Mesothelial cell of epicardium (in vitro differentiated cells): ENCODE measurements at places on chromosomes 1 and 21.

DNA sequence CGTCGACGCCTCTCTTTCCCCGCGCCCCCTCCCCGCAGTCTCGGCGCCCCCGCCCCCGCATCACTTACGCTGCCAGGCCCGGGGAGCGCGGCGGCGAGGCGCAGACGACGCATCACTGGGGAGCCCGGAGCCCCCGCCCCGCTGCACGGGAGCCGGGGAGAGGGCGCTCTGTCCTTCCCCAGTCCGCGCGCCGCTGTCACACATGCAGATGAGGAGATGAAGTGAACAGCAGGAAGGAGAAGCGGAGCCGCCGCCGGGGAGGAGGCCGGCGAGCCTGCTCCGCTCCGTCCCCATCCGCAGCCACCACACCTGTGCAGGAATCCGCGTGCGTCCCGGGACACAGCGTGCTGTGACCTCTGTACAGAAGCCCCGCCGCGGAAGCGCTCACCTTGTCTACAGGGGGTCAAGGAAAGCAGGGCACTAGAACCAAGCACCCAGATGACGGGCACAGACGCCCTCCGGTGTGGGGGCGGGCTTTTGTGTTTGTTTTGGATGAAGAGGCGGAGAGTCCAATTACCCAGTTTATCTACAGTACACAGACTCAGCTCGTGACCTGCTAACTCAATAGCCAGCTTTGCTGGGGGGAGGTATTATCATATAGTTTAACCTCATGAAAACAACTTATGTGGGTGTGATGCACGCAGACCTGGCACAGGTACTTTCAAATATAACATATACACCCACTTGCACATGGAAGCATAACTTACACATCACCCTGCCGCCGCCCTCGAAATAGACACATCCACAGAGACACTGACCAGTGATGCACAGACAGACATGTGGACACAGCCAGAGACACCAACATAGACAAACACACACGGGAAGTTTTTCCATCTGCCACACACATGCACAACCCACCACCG is 12.4 kb downstream of the KLHDC8A start:
- peak; percentile 36 for DNase-seq

GRCh38 chr1:67629370-67630075 is 55.5 kb upstream of the GADD45A start:
- no peak for DNase-seq

DNA sequence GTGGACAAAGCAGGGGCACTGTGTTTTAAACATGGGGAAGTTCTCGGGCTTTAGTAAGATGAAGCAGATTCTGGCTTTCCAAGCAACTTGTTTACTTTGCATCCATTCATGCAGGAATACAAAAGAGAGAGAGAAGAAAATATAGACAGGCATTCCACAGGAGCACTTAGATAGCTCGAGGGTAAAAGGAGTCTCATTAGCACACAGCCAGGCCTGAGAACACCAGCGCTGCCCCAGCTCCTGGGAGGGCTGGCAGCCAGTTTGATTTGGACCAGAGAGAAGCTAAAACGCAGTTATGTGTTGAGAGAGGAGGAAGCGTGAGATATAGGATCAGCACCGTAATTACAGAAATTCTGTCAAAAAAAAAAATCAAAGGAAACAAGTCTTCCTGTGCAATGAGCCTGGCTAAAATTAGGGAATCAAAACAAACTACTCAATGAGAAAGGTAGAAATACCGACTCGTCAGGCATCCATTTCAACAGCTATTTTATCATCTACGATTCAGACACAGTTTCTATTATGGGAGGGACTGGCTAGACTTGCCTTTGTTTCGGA is 68.2 kb downstream of the CLSTN1 start:
- no peak for DNase-seq

DNA sequence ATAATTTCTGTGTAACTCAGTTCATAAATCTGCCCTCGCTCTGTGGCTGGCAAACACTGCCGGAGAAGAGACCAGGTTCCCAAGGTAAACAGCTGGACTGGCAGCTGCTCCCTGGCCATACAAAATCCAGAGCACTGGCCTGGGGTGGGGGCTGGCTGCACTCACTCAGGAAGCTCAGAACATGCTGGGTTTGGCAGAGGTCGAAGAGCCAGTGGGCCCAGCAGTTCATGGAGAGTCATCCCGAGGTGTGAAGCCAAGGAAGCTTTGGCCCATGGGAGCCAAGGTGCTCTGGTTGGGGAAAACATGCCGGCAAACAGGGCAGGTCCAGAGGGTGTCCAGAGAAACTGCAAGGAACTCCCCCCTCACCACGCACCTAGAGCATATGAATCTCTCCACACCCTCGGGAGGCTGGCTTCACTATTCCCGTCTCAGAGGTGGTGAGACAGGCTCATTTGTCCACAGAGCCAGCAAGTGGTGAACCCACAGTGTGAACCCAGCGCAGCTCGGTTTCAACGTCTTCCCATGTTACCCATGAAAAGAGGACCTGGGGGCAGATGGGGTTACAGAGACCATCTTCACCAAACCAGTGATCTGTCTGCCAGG is 102.4 kb downstream of the DMRTB1 start:
- no peak for DNase-seq

GRCh38 chr1:150187560-150187931 is 37.8 kb downstream of the PLEKHO1 start:
- no peak for DNase-seq

DNA sequence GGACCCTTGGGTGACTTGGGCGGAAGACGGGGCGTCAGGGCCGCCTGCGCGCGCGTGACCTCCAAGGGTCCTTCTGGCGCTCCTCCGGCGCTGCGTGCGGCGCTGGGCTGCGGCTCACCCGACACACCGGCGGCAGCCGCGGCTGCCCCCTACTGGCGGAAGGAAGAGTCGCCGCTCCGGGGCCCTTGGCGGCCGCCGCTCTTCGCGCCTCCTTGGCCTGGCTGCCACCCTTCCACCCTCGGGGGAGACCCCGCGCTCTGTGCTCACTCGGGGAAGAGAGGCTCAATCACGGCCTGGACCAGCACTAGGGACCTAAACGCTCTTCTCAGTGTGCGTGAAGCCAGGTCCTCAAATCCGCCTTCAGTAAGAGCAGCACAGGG is 89.7 kb downstream of the DMRTA2 start:
- peak; percentile 34 for DNase-seq

GRCh38 chr1:25173809-25174340 is 58.4 kb downstream of the SYF2 start:
- DNase-seq, result no peak

DNA sequence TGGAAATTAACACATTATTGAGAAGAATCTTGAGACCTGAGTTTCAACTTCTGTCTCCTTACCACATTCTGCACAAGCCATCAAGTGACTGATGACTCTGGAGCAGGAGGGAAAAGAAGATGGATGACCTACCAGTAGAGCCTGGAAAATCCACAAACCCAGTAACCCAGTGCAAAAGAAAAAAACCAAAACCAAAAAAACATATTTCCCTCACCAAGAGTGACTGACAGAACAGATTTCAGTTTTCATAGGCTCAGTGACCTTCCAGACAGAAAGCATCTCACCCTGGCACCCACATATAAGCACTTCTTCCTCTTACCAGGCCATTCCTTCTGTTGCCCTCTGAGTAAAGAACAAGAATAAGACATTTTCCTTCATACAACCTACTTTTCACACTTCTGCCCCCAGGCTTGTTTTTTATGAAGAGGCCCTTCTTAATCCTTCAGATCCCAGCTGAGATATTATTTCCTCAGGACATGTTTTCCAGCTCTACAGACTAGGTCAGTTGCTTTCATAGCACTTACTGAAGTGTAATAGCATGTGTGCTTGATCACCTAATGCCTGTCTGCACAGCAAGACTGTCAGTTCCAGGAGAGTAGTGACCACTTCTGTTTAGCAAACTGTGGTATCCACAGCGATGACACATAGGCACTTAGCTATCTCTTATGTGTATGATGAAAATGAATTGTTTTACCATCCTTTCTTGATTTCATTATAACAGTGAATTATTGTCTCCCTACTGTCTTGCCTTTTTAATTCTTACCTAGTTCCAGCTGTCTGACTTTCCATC is 4.0 kb downstream of the TSACC start:
- no peak for DNase-seq

- no peak for DNase-seq
These were observed 9.3 kb downstream of the PLA2G2A start for GRCh38 chr1:19969898-19970660.

DNA sequence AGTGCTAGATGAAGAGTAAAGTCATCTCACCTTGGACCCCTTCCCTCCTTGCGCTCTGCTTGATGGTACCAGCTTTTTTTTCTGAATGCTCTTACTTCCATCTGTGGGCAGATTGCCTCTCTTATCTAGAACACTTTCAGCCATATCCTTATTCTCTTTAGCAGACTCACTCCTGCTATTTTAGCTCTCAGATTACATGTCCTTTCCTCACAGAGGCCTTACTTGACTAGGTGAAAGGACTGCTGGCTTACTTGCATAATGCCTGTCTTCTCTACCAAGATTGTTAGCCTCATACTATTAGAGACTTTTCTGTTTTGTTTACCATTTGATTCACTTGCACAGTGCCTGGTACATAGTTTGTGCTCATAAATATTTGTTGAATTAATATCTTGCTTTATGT is 9.3 kb downstream of the IFI44 start:
- DNase-seq, result no peak

DNA sequence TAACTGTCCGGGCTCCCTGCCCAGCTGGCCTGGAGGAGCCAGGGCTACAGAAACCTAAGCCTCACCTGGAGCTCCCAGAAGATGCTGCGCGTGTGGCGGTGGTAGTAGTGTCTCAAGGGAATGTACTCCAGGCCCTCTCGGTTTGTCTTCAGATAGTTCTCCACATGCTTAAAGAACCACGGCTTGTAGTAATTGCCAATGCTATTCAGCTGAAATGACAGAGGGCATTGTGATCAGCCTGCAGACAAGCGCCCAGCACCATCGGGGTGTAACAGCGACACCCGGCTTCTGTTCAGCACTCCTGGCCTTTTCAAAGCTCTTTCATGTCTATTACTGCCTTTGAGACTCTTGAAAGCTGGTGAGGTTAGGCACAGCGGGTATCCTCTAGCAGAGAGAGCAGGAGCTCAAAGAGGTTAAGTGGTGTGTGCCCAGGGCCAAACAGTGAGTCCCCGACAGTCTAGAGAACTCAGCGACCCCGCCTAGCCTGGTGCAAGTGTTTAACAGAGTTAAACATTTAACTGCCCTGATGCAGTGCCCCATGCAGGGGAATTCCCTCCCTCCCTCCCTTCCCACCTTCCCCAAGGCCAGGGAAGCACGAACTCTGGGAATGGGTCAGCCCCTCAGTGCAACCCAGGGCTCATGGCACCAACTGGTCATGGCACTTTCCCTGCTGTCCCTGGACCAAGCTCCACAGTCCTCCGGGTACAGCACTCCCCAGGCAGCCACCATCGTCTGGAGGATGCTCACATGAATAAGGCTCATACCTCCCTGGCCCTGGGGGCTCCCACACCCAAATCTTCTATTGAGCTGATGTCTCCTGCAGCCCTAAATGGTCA is 21.5 kb downstream of the DHCR24 start:
- DNase-seq, result no peak

DNA sequence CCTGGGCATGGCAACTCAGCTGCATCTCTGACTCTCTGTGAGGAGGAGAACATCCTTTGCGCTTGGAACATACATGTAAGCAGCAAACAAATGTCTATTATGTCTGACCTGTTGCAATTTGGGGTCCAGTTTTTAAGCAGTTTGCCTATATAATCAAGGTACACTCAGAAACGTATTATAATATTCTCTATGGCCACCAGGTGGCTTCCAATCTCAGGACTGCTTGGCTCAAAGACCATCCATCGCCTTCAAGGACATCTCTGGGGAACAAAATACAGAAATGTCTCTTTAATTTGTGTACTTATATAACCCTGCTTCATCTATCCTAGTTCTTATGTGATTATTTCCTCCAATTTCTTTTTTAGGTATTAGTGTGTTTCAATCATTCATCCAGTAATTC is 227.2 kb downstream of the OLFM3 start:
- no peak for DNase-seq

DNA sequence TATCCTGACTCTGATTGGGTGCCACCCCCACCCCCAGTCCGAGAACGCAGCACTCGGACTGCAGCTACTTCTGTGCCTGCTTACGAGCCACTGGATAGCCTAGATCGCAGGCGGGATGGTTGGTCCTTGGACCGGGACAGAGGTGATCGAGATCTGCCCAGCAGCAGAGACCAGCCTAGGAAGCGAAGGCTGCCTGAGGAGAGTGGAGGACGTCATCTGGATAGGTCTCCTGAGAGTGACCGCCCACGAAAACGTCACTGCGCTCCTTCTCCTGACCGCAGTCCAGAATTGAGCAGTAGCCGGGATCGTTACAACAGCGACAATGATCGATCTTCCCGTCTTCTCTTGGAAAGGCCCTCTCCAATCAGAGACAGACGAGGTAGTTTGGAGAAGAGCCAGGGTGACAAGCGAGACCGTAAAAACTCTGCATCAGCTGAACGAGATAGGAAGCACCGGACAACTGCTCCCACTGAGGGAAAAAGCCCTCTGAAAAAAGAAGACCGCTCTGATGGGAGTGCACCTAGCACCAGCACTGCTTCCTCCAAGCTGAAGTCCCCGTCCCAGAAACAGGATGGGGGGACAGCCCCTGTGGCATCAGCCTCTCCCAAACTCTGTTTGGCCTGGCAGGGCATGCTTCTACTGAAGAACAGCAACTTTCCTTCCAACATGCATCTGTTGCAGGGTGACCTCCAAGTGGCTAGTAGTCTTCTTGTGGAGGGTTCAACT is 2.1 kb downstream of the RBM15 start:
- no peak for DNase-seq

GRCh38 chr1:10901091-10901890 is 104.8 kb upstream of the CASZ1 start:
- DNase-seq, result no peak

DNA sequence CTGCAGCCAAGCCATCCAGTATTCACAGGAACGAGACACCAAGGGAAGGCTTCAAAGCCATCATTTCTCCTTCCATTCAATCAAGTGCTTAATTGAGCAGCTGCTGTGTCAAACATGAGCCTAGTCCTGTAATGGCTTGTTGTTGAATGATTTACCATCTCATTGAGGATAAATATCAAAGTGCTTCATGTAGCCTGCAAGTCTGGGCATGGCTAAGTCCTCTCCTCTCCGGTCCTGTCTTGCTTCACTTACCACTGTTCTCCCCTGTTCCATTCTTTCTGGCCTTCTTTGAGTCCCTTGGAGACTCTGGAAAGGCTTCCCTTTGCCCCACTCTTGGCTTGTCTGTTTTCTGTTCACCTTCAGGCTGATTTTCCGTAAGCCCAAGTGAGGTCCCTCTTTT is 279.8 kb downstream of the PBX1 start:
- DNase-seq, result no peak

DNA sequence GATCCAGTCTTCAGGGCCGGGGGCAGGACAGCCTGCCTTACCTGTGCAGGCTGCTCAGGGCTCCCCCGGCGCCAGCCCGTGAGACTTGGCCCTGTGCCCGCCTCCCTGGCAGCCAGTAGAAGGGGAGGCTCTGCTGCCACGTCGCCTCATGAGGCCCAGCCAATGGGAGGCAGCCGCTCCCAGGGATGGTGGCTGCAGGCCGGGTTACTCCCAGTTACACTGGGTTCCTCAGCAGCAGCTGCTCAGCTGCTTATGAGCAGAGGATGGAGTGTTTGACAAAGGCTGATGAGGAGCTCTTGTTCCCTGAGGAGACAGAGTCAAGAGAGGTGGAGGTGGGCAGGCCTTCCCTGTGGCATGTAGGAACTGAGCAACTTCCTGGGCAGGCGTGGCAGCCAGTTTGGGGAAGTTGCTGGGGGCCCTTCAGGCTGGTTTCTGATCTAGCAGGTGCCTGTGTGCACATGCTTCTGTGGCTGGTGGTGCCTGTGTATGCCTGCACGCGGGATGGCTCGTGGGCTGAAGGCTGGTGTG is 5.5 kb downstream of the MFSD2A start:
- no peak for DNase-seq
